Stimulated activated CD8-positive, alpha-beta memory T cell treated with anti-CD3 and anti-CD28 coated beads, Interleukin-2, amount 100 ng/mL, for 1 hour (primary cell): ENCODE measurements at places on chromosomes 1 and 21.

GRCh38 chr1:110464340-110464739 is 13.4 kb downstream of the PROK1 start:
- no peak for DNase-seq

DNA sequence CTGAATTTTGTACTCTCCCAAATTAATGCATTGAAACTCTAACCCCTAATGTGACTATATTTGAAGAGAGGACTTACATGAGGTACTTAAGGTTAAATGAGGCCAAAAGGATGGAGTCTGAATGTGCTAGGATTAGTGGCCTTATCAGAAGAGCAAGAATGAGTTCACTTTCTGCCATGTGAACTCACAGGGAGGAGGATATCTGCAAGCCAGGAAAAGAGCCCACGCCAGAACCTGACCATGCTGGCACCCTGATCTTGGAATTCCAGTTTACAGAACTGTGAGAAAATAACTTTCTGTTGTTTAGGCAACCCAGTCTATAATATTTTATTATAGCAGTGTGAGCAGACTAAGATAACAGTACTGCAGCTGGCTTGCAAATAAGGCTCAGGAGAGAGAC is 12.2 kb upstream of the FASLG start:
- no peak for DNase-seq

GRCh38 chr1:6365047-6365446 is 28.5 kb downstream of the ACOT7 start:
- no peak for DNase-seq

DNA sequence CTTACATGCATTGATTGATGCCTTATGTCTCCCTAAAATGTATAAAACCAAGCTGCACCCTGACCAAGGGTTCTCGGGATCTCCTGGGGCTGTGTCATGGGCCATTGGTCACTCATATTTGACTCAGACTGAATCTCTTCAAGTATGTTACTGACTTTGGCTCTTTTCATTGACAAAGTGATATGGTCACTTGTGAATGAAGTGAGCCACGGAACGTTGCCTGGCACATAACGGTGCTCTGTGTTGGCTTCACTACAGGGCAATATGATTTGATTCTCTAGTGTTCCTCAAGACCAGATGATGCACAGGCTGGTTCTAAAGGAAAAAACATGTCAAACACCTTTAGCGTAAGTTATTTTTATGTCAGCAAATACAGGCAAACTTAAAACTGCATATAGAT is 11.4 kb upstream of the IL10RB start:
- no peak for DNase-seq

DNA sequence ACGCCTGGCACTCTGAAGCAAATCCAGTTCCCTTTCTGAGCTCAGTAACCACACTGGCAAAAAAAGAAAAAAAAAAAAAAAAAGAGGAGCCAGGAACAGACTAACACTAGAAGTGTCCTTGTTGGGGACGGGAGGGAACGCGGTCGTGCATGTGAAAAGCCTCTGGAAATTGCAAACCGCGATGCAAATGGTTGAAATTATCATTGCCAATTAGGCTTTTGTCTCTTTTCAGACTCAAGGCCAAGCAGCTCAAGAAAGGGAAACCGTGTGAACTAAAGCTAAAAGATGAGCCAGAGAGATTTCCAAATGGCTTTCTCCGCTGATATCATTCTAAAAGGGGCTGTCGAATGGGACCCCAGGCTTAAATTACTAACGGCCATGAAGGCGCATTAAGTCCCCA is 13.5 kb downstream of the TRABD2B start:
- DNase-seq: no peak
